ENCODE measurements at places on chromosomes 16 and 17.

GRCh38 chr17:7940034-7940433 is 8.0 kb downstream of the CNTROB start:
- DNase-seq: no peak

DNA sequence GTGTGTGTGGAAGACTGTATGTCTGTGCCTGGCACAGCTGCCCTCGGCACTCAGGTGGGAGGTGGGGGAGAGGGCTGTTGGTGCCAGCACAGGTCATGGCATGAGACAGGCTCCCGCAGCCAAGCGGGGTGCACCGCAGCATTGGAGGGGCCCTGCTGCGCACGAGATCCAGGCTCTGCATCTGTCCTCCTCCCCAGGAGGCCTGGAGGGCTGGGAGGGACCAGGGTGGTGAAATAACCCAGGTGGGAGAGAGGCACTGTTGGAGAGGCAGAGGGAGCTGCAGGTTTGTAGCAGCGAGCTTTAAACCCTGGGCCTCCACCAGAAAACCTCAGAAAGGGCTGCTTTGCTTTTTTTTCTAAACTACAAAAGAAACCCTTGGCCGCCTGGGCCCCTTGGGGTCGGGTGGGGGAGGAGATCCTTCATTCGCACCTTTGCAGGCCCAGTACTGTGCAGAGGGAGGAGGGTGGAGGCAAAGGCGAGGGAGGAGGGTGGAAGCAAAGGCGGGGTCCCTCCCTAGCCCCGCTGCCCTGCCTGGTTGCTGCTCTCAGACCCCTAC is 241.7 kb downstream of the SEC14L1 start:
- no peak for DNase-seq

- DNase-seq: no peak
These were observed 637 bp downstream of the PLCG2 start for GRCh38 chr16:81779536-81780320.

DNA sequence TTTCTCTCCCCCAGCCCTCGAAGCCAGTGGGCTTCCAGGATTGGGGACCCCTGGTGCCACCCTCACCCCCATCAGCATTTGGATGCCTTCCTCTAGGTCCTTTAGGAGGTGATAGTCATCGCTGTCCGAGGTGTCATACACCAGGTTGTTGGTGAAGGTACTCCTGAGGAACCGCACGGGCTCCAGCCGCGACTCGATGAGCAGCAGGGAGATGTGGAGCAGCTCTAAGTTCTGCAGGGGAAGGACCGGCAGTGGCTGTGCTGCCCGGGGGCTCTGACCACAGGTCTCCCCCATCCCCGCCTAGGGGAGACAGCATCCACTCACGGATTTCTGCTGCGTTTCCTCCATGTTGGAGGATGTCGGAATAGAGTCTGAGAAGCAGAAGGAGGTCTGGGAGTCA is 962 bp downstream of the CSHL1 start:
- DNase-seq: no peak

DNA sequence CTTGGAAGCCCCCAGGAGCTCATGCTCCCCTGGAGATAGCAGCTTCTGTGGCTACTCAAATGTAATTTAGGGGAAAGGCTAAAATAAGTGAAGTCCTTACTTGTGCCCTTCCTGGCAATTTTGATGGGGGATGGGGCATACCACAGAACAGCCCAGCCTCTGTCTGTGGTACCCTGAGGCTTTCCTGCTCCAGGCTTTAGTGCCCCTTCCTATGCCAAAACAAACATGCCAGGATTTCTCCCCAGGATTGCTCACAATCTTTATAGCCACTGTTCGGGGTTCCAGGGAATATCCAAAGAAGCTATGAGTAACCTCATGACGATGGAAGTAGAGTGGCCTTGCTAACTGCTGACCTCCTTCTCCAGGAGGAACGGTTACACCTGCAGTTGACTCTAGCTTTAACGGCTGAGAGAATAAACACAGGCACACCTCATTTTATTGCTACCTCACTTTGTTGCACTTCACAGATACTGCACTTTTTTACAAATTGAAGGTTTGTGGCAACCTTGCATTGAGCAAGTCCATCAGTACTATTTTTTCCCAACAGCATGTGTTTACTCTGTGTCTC is 24.9 kb downstream of the CCL4 start:
- DNase-seq: no peak

- DNase-seq: no peak
These were observed 23.7 kb downstream of the CLEC3A start for GRCh38 chr16:78045865-78046581.

GRCh38 chr16:1274767-1275166 is 18.9 kb downstream of the TPSD1 start:
- no peak for DNase-seq

DNA sequence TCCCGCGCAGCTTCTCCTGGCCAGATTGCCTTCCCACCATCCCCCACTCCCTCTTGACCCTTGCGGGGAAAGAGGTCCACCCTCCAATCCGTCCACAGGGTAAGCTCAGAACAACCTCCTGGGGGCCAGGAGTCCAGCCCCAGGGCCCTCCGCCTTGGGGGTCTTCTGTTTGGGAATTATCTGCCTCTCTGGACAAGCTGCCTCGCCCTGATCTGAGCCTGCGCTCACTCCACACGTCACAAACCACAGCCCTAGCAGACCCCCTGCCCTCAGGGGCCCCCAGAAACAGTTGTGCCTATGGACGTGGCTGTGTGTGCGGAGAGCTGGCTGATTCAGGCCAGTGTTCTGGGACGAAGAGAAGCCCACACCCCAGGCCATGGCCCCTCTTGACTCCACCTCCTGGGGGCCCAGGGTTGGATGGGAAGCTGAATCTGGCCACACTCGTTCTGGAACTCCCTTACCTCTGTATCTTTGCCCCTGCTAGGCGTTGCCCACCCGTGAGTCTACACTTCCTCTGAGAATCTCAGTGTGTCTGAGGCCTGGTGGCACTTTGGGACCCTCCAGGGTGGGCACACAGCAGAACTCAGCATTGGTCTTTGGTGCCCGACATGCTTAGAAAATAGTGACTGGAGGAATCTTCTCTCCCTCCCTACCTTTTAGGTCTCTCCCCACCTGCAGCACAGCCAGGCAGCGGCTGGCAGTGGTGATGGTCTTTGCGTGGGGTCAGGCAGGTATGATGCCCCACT is 119.9 kb upstream of the SMURF2 start:
- no peak for DNase-seq

DNA sequence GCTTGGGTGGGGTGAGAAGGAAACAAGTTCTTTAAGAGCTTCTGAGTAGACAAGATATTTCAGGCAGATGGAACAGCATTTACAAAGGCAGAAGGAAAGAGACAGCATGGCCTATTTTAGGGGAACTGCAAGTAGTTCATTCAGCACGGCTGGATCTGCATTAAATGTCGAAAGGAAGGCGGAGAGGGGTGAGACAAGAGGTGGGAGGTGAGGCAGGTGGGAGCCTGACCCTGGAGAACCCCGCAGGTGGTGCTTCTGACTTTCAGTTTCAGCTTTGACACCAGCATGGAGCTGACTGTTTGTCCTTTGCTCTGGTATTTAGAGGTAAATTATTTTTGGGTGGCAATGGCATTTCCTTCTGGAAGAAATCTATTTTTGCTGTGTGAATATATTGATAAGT is 194.8 kb downstream of the HS3ST4 start:
- DNase-seq: no peak

DNA sequence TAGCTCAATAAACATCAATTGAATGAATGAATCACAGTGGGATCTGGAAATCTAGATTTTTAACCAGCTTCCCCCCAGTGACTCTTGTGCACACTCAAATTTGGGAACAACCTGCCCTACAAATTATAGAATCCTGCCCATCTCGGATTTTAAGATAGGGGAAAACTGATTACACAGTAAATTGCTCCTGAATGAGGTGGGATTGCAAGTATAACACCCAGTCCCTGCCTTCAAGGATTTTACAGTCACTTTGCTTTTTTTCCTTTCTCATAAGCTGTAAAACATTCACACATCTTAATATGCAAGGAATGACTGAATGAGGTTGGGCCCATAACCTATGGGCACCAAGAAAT is 48.5 kb downstream of the TEKT5 start:
- no peak for DNase-seq

DNA sequence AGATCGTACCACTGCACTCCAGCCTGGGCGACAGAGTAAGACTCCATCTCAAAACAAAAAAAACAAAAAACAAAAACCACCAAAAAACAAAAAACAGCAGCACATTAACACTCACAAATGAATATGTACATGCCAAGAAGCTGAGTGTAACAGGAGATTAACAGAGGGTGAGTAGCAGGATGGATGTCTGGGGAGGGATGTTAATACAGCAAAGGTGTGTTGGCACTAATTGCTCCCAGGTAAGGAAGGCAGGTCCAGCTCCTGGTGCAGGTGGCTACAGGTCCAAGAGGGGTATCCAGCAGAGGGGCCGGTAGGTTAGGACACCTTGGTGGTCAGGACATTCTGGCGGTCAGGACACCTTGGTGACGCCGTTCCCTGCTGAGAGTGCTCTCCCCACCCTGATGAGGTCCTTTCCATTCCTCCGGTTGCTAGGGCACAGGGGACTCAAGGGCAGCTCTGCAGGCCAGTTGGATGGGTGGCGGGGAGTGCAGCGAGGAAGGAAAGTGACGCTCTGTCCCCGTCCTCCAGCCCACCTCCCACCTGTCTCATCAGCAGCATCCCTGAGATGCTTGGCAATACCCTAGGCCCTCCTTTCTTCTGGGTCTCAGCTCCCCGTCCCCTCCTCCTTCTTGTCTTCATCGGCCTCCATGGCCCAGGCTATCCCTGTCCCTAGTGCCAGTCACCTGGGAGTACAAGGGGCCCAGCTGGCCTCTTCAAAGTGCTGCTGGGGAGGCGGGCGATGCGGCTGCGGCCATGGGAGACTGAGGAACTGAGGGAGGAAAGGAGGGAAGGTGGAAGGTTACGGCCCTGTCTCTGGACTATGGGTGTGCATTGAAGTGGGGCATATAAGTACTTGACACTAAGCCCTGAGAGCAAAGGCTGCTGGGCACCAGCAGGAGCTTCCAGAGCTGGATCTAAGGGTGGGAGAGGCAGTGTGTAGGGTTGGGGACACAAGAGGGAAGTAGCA is 10.7 kb upstream of the GFAP start:
- DNase-seq: no peak

GRCh38 chr17:31916491-31917064 is 15.1 kb upstream of the UTP6 start:
- no peak for DNase-seq

DNA sequence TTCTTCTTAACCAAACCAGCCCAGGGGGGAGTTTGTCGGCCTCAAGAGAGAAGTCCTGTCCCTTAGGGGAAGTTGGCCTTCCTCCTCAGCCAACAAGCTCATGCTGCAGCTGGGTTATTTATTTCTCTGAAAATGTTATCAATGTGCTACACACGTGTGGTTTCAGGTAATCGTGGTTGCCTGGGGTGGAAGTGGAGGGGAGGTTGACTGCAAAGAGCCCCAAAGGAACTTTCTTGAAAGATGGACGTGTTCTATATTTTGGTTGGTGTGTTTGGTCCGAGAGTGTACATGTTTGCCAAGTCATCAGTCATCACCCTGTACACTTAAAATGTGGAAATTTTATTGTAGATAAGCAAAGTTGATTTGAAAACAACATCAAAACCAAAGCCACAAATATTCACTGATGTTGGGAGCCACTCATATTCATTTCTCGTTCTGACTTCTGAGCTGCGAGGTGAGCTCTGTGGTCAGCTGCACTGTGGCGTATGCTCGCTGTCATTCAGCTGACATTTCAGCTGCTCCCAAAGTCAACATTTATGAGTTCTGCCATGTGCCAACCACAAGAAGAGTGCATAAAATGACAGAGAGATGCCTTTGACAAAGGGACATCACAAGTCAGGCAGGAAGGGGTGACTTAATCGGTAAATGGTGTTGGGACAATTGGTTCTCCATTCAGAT is 26.5 kb upstream of the ADGRG1 start:
- DNase-seq: no peak

GRCh38 chr16:66523861-66524354 is 26.0 kb downstream of the TK2 start:
- DNase-seq: no peak

Measured in stimulated activated CD4-positive, alpha-beta T cell treated with anti-CD3 and anti-CD28 coated beads, TNF-alpha, amount 100 ng/mL, for 4 hours (primary cell).